ENCODE measurements at places on chromosomes 1 and 21.

DNA sequence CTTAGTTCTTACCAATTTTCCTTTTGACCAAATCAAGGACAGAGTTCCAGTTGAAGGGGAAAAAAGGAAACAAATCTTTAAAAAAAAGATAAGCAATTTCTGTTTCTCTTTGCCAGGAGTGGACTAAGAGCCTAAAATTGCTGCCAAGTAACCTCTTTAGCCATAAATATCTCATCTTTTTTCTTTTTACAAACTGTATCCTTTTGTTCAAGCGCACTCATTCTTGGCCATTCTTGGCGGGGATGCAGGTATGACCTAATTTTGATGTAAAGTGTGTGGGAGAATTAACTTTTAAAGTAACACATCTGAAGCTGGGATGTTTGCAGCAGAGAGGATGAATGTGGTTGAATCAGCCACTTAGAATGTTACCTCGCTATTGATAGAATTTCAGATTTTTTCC, 13.4 kb upstream of the KIF1B start:
- DNase-seq: peak; percentile 45

DNA sequence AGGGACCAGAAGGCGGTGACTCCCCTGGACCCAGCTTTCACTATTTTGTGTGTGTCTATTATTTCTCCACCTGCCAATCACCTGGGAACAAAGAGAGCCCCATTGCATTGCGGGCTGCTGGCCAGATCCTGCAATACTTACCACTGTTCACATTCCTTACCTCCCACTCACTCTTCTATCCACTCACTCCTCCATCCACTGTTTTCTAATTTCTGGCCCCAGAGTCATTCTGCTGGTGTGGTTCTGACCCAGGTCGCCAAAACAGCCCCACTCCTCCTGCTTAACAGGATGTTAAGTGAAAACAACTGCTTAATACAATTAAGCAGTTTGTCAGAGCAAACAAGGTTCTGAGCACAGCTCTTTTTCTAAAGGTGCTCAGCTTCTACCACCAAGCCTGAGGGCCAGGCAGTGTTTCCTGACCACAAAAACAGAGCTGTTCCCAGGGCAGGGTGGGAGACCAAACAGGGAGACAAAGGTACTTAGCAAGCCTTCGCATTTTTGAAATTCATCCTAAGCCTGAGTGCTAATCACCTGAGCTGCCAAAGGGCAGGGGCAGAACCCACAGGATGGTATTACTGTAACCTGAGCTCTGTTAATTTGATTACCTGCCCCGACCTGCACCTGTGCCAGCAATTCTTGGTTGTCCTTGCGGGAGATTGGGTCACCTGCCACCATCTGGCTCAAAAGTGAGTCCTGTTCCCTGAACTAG, 38.5 kb upstream of the EFCAB14 start:
- no peak for DNase-seq

- DNase-seq: no peak
These were observed 29.8 kb downstream of the AHDC1 start for GRCh38 chr1:27574001-27574781.

- no peak for DNase-seq
These were observed 17.7 kb downstream of the NGF start for GRCh38 chr1:115320377-115320776.

DNA sequence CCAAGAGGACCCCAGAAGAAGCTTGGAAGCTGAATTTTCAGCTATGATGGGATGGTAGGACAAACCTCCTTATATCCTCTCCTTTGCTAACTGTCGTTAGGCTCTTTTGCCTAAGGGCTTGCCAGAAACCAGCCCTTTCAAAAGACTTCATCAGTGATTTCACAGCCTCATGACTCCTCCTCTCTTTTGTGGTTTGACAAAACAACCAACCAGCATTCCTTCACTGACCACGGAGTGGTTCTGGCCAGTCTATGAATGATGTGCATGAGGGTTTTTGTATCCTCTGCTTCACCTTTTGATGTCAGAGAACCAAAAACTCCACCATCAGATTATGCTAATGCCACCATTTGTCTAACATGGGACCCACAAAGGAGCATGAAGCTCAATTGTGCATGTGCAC, 116.9 kb upstream of the COA6 start:
- DNase-seq: peak; percentile 2

GRCh38 chr1:87941337-87941946, 612.8 kb downstream of the LMO4 start:
- no peak for DNase-seq

- peak; percentile 6 for DNase-seq
These were observed 6.2 kb upstream of the C1orf74 start for GRCh38 chr1:209790286-209791193.

DNA sequence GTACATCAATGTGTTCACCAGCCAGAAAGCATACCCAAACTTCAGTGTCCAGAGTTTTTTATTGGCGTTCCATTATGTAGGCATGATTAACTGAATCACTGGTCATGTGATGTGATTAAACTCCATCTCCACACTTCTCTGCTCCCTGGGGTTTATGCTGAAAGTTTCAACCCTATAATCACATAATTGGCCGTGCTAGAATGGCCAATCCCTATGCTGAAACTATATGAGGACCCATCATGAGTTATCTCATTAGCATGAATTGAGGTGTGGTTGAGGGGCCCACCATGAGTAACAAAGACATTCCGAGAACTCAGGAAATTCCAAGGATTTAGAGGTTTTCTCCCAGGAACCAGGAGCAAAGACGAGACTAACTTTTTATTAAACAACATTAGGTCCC, 31.8 kb upstream of the FBXO28 start:
- DNase-seq: peak; percentile 66

DNA sequence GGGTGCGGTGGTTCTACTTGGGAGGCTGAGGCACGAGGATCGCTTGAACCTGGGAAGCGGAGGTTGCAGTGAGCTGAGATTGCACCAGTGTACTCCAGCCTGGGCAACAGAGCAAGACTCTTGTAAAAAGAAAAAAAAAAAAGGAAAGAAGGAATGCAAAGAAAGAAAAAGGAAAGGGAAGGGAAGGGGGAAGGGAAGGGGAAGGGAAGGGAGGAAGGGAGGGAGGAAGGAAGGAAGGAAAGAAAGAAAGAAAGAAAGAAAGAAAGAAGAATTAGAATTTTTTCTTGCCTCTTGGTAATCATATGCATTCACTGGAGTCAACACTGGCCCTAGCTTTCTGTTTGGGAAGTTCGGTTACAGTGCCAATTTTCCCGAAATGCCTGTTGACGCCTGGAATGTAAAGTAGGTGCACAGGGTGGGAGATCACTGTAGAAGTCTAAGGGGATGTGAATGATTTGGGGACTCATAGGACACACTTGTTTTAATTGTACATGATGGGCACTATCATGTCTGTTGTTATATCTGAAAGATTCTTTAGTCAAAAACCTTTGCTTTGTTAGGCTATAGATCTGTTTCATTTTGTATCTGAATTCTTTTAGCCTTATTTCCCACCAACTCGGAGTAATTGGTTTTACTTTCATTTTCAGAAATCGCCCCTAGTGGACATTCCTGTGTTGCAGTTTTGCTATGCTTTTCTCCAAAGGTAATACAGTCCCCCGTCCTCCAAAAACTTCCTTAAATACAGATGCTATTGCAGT, 59.8 kb upstream of the MORC3 start:
- DNase-seq: peak; percentile 68

DNA sequence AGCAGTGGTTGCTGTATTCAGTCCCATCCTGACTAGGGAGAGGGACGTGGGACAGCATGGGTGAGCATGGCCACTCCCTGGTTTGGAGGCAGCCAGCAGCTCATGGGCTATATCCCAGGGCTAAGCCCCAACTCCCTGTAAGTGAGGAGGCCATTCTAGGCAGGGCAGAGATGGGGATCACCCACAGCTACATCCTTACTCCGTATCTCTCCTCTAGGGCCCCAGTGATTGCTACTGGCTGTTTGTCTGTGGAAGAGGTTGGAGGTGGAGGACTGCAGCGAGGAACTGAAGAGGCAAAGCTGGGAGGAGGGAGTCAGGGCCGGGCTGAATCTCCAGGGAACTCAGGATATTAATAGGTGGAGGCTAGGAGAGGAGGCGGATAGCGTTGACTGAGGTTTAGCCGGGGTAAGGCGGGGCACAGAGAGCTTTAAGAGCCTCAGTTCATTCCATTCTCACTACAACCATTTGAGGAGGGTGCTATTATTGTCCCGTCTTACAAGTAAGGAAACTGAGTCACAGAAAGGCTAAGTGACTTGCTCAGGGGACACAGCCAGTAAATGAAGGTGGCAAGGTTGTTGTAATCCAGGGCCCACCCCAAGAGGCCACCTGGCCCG, 6.8 kb downstream of the OLIG2 start:
- no peak for DNase-seq

GRCh38 chr21:43790010-43790524, 690 bp downstream of the RRP1 start:
- no peak for DNase-seq

DNA sequence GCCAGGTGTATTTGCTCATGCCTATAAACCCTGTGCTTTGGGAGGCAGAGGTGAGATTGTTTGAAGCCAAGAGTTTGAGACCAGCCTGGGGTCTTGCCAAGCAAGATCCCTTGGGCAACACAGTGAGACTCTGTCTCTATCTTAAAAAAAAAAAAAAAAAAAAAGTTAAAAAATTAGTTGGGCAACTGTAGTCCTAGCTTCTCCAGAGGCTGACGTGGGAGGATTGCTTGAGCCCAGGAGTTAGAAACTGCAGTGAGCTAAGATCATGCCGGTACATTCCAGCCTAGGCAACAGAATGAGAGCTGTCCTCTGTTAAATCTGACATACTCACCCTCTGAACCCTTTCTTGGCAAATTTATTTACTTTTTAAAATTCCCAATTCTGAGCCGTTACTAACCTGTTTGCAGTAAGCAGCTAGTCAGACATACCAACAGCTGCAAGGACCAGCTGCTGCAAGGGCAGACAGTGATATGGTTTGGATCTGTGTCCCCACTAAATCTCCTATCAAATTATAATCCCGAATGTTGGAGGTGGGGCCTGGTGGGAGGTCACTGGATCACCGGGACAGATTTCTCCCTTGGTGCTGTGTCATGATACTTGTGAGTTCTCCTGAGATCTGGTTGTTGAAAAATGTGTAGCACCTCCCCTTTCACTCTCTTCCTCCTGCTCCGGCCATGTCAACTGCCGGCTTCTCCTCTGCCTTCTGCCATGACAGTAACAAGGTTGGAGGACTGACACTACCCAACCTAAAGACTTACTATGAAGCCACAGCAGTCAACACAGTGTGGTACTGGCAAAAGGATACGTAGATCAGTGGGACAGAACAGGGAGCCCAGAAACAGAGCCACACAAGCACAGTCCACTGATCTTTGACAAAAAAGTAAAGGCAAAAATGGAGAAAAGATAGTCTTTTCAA, 10.6 kb downstream of the PARP1 start:
- DNase-seq: no peak

- no peak for DNase-seq
These were observed 159.9 kb upstream of the NR5A2 start for GRCh38 chr1:199867601-199868000.

GRCh38 chr1:15452216-15452615, 4.3 kb upstream of the CELA2A start:
- DNase-seq: no peak

GRCh38 chr1:243264717-243265116, 8.9 kb downstream of the SDCCAG8 start:
- DNase-seq: peak; percentile 80

DNA sequence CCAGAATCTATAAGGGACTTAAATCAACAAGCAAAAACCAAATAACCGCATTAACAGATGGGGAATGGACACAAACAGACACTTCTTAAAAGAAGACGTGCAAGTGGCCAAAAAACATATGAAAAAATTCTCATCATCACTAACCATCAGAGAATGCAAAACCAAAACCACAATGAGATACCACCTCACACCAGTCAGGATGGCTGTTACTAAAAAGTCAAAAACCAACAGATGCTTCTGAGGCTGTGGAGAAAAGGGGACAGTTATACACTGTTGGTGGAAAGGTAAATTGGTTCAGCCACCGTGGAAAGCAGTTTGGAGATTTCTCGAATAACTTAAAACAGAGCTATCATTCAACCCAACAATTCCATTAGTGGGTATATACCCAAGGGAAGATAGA, 124.9 kb upstream of the OLIG2 start:
- no peak for DNase-seq

DNA sequence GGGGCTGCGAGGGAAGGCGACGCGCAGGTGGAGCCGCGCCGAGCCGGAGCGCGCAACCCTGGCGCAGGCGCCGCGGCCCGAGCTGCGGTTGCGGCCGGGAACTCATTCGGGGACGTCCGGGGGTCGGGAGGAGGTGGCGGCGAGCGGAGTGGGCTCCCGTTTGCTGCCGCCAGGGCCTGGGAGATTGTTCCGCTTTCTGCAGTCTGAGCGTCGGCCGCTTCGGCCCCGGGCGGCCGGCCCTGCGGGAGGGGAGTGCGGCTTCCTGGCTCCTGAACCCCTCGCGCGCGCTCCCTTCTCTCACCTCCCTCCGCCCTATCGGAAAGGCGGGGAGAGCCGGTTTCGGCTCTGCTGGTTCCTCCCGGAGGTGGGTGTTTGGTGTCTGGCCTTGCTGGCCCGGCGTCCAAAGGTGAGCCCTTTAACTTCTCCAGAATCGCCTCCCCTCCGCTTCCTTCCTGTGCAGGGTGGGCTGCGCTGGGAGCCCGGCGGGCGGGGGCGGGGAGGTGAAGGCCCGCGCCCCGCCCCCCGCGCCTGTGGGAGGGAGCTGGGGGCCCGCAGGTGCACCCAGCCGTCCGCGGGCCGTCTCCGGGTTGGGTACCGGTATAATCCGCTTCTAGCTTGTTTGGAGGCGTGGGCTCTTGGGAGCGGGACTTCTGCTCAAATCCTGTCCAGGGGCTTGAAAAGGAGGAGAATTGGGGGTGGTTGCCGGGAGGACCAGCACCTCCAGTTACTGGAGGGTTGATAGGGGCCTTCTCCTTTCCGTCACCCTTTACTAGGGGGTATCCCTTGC, 683 bp downstream of the LRRC8D start:
- DNase-seq: peak; percentile 32

- DNase-seq: peak; percentile 95
These were observed 45.1 kb downstream of the TMEM53 start for GRCh38 chr1:44628962-44629756.

GRCh38 chr1:27755286-27755685, 17.7 kb upstream of the STX12 start:
- no peak for DNase-seq

DNA sequence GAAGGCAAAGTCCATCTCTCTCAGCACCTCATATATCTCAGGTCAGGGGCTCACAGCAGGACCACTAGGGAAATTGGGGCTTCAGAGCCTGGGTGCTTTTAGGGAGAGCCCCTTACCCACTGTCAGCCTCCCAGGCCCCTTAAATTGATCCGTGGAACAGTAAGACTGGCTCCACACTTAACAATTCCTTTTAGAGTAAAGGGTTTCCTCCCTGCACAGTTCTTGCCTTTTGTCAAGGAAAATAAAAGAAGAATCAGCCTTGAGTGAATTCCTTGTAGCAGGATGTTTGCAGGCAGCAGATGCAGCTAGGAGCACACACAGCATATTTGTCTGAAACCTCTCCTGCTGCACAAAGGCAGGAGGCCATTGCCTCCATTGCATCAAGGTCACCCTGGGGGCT, 184.9 kb downstream of the SEC16B start:
- no peak for DNase-seq

DNA sequence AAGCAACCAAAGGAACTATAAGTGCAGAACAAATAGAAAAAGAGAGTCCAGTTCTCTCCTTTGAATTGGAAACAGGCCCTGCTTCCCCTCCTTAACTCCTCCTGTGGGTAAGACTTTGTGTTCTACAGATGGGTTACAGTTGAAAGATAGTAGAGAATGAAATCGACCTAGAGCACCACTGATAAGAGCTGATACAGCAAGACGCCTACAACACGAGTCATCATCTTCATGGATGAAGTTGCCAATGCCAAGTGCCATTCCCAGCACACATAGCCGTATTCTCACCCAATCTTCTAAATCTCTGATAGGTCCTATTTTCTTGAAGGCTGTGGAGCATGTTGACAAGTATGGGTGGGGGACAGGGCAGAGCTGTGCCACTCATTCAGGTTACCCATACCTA, 99.8 kb upstream of the CAMK1G start:
- no peak for DNase-seq

GRCh38 chr1:89989799-89990198, 5.1 kb upstream of the ZNF326 start:
- DNase-seq: no peak

All from fibroblast of skin of abdomen (primary cell).